ENCODE measurements at places on chromosomes 12 and 14. TPM values are rescaled to one million over a fixed set of nuclear protein-coding genes. Genes with fewer than 3 reads are reported as not detected.

TAS2R43 gene
- total RNA-seq, result not detected

KRT3 gene
- not detected for total RNA-seq

MYRFL gene
- not detected for total RNA-seq

TMTC1 gene
- 3.2 TPM for total RNA-seq

TMEM117 gene
- total RNA-seq, result 16.7 TPM

INHBC gene
- total RNA-seq, result not detected

ALDH1L2 gene
- total RNA-seq, result 1.2 TPM

SLC5A8 gene
- total RNA-seq, result not detected
